Lower lobe of right lung (tissue), 2 donors: ENCODE measurements at places on chromosomes 3 and 15. TPM values are rescaled to one million over a fixed set of nuclear protein-coding genes. Genes with fewer than 3 reads are reported as not detected.

DNA sequence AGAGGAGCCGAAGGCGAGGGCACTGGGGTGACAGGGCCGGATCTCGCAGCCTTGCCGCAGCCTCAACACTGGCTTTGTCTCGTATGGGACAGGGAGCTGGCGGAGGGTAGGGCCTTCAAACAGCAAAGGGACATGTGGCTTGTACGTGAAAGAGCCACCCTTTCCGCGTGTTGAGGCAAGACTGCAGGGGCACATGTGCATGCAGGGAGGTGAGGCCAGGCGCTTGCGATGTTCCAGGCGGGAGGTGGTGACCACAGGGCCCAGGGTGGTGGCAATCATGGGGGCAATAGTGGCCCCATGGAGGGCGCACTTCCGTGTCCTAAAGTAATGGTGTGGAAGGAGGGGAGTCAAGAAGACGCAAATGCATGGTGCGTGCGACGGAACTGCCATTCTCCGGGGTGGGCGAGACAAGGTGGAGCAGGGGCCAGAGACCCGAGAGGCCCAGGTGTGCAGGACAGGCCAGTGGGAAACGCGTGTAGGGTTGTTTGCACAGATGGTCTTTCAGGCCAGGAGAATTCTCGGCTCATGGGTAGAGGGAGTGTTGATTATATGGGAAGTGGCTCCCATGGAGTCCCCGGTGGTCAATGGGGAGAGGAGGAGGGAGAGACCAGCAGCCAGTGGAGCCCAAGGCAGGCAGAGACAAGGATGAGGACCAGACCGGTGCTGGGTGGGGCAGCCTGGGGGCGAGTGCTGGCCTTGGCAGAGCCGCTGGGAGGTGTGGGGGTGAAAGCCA is 45.8 kb upstream of the PCSK6 start:
- DNase-seq: no peak

CXCR6 gene
- total RNA-seq: 4.3 TPM

DNA sequence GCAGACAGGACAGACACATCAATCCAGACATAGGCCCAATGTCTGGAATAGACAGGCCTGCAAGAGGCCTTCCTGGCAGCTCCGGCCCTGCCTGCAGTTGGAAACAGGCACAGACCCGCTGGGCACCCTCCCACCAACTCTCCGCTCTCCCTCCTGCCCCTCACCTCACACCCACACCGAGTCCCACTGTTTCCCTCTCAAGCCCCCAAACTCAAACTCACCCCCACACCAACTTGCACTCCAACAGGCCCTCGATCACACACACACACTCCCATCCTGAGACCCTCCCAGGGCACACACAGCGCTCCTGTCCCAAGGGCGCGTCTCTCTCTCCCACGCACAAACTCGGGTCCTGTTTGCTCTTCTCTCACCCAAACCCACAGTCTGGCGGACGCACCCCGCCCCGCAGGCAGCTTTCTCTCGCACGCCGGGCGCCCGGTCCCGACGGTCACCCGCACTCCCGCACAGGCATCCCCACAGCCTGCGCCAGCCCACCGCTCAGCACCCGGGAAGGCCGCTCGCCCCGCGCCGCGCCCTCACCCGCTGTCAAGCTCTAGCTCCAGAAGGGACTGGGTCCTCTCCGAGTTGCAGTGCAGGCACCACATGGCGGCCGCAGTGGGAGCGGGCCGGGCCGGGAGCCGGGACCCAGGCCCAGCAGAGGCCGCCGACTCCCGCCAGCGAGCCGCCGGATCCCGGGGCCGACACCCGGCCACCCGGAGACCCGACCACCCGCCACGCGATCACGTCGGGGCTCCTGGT is 106.2 kb downstream of the IQSEC1 start:
- peak; percentile 55 for DNase-seq

DNA sequence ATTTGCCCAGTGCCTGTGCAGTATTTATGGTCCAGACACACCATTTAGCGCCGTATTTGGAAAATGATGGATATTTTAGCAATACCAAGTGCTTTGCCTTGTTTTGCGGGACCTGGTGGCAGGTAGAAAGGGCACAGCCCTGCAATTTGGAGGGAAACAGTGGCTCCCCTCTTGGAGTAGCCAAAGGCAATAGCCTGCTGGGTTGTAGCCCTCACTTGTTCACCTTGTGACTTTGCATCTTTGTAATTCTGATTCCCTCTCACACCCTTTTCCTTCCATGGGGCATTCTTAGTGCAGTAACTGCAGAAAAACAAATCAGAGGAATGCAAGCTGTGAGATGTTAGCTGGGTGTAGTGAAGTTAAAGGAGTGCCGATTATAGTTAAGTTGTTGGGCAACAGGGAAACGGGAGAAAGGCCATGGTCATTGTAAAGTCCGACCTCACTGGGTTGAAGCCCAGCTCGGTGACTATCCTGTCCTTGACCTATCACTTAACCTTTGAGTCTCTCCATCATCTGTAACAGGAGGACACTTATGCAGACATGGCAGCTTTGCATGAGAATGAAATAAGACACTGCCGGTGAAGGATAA is 131.0 kb upstream of the KLHL25 start:
- no peak for DNase-seq

GRCh38 chr15:41309226-41309905 is 23.0 kb downstream of the OIP5 start:
- DNase-seq: no peak

- DNase-seq: no peak
These were observed 54.7 kb downstream of the FAM98B start for GRCh38 chr15:38508647-38509046.

- DNase-seq: peak; percentile 79
These were observed 11.3 kb downstream of the NBEAL2 start for GRCh38 chr3:46990573-46991374.

TGFBR2 gene
- total RNA-seq: 289 TPM

DNA sequence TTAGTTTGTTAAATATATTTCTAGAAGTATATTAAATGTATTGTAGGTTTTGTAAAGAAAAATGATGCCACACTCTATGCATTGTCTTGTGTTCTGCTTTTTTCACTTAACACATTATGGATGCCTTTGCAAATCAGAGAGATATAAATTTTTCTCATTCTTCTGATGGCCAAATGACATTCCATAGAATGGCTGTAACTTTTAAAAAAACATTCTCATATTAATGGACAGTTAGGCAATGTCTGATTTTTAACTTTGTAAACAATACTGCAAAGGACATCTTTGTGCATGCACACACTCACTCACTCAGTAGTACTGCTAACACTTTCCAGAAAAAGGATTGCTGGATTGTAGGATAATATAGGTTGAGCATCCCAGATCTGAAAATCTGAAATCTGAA is 195.9 kb downstream of the ITPR1 start:
- DNase-seq: no peak

SEMA3F gene
- 44.7 TPM for total RNA-seq

DNA sequence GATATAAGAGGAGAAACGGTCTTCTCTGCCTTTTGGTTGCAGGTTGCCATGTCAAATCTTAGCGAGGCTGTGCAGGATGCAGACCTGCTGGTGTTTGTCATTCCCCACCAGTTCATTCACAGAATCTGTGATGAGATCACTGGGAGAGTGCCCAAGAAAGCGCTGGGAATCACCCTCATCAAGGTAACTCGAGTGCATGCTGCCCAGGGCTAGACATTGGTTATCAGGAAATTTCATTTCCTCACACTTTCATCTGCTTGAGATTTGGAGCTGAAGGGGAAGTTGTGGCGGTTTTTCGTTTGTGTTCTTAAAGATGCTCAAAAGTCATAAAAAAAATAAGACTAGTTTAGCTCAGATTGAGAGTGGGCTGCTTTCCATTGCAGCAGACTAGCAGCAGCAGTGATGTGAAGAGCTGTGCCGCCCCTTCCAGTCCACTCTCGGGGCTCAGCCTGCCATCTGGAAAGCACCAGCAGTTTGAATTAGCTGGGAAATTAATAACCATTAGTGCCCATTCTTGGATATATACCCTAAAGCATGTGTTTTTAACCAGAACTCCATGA is 32.2 kb downstream of the GPD1L start:
- DNase-seq: no peak

- DNase-seq: no peak
These were observed 29.2 kb downstream of the STT3B start for GRCh38 chr3:31561891-31562290.

CD86 gene
- total RNA-seq: 29.5 TPM

WDR49 gene
- total RNA-seq: 13.9 TPM

DNA sequence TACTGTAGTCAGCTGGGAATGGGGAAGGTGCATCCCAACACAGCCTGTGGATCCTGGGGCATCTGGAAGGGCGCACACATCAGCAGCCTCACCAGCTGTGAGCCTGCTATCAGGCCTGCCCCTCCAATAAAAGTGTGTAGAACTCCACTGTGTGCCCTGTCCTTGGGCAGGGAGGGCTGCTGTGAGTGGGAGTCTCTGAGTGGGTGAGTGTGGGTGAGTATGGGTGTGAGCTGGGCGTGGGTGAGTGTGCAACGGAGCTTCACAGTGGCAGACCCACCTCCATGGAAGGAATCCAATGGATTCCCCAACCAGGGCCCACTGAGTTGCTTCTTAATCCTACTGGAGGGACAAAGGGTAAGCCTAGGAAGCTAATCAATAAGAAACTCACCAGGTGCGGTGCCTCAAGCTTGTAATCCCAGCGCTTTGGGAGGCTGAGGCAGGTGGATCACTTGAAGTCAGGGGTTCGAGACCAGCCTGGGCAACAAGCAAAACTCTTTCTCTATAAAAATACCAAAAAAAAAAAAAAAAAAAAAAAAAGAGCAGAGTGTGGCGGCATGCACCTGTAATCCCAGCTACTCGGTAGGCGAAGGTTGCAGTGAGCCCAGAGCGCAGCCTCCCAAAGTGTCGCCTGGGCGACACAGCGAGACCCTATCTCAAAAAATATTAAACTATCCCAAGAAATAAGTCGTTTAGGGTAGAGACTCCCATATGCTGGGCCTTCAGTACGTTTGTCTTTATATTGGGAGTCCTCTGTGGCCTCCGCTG is 555 bp upstream of the RCCD1 start:
- DNase-seq: no peak

DNA sequence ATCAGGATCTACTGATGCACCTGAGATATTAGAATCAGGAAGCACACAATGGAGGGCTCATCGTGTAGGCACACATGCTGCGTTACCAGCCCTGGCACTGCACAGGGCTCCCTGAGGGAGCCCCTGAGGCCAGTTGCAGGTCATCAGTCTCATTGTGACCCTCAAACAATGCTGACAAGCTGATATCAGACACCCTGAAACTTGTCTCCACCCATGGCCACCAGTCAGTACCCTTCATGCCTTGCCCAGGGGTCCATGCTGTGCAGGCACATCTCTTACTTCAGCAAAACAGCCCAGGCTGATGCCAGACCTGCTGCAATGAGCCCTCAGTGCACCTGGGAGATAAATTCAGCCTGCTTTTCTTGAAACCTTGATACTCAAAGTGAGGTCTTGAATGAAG is 59.5 kb upstream of the SLC6A11 start:
- no peak for DNase-seq

DNA sequence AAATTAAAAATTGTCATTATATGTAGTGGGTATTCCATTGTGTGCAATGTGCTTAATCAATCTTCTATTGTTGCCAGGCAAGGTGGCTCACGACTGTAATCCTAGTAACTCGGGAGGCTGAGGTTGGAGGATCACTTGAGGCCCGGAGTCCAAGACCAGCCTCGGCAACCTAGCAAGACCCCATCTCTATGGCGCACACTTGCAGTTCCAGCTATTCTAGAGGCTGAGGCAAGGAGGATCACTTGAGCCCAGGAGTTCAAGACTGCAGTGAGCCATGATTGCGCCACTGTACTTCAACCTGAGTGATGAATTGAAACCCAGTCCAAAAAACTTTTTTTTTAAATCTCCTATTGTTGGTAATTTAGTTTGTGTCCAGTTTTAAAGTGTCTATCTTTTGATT is 33.4 kb upstream of the ABHD2 start:
- no peak for DNase-seq

- no peak for DNase-seq
These were observed 31.0 kb downstream of the ENTPD3 start for GRCh38 chr3:40417845-40418543.
